Astrocyte of the hippocampus (primary cell): ENCODE measurements at places on chromosomes 7 and 10.

- no peak for DNase-seq
Measured at GRCh38 chr7:150982351-150982750, 4.2 kb upstream of the KCNH2 start.

- no peak for DNase-seq
Measured at GRCh38 chr10:123796736-123797135, 94.9 kb downstream of the CPXM2 start.

- no peak for DNase-seq
Measured at GRCh38 chr7:142380069-142380468, 122.2 kb upstream of the PRSS58 start.

- no peak for DNase-seq
Measured at GRCh38 chr10:43231523-43232078, 35.3 kb downstream of the RASGEF1A start.
